ENCODE measurements at places on chromosomes 3 and 15. TPM values are rescaled to one million over a fixed set of nuclear protein-coding genes. Genes with fewer than 3 reads are reported as not detected.
A peak's percentile ranks its signal among the peaks of the same experiment; 100 is the strongest.

DNA sequence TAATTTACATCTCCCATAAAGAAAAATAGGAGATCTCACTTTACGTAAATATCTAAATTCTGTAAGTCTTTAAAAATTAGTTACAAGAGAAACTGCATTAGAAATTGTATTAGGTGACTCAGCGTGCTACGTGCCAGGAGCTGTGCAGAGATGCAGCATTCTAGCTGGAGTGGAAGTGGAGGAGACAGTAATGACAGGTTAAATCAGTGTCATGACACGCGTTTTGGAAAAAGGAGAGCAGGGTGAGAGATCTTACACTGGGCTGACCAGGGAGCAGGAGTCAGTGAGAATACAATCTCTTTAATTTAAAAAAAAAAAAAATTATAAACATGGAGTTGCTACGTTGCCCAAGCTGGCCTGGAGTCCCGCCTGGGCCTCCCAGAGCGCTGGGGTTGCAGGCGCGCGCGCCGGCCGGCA is 635 bp downstream of the TUBGCP5 start:
- peak; percentile 23 for DNase-seq
- H3K27ac ChIP-seq, result peak overlapping the region; percentile 83
- no peaks in the 10 kb centered on the region for H3K27me3 ChIP-seq
- H3K4me1 ChIP-seq, result peaks cover 12% of the 10 kb centered on the region
- no peaks in the 10 kb centered on the region for H3K36me3 ChIP-seq

DNA sequence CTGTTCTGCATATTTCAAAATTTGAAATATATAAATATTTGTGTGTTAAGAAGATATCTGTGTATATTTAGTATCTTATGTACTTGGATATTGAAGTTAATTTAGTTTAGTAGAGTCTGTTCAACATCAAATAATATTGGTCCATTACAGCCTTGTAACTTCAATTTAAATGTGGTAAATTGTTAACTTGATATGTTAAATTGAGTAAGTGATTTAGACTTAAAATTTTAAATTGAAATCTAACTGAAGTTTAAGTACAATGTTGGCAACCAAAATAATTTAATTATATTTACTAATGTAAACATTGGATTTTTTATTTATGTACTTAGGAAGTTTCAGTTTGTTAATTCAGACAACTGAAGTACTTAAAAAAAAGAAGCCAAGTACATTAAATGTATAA is 343.9 kb upstream of the DNAJC19 start:
- H3K4me3 ChIP-seq, result no peak overlapping the region
- H3K27ac ChIP-seq, result no peak overlapping the region
- no peak for DNase-seq
- no peaks in the 10 kb centered on the region for H3K36me3 ChIP-seq
- peaks cover 31% of the 10 kb centered on the region for H3K27me3 ChIP-seq

DNA sequence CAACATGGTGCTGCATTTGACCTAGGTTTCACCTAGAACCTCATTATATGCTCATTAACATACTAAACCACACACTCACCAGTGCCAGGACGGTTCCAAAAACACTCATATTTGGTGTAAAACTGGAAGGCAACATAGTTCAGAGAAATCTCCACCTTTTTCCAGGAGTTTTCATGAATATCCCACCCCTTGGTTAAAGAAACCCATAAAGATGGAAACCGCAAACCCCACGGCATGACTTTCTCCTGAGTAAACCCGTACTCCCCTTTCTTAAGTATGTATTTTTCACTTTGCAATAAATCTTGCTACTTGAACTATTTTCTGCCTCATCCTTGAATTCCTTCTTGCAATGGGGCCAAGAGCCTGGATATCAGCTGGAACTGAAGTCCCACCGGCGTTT is 379.3 kb downstream of the MAGI1 start:
- H3K27me3 ChIP-seq, result no peaks in the 10 kb centered on the region
- no peaks in the 10 kb centered on the region for H3K36me3 ChIP-seq
- H3K4me3 ChIP-seq, result no peak overlapping the region
- DNase-seq, result no peak
- no peak overlapping the region for H3K27ac ChIP-seq

GRCh38 chr3:151412989-151413388 is 28.4 kb upstream of the P2RY12 start:
- H3K36me3 ChIP-seq, result no peaks in the 10 kb centered on the region
- no peaks in the 10 kb centered on the region for H3K27me3 ChIP-seq
- H3K4me3 ChIP-seq, result no peak overlapping the region

The EAF2 gene
- polyA plus RNA-seq, result 9.7 TPM

DNA sequence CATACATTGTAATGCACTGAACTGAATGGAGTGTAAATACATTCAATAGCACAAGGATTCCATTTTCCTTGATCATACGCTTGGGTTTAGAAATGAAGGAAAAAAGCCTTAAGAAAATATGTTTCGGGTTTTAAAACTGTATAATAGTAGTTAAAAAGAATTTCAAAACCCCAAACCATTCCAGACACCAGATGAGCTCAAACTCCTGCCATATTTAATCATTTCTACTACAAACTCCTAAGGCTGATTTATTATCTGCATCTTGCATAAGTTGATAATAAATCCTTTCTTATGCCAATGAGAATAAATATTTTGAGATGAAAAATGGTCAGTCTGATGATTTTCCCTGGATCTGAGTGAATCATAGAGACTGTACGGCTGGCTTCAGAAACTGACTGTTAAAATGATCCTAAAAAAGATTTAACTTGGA is 51.0 kb downstream of the NR1D2 start:
- H3K27me3 ChIP-seq, result no peaks in the 10 kb centered on the region
- H3K27ac ChIP-seq, result no peak overlapping the region
- no peak for DNase-seq
- H3K36me3 ChIP-seq, result no peaks in the 10 kb centered on the region

The SEMA7A gene
- 4.6 TPM for polyA plus RNA-seq

DNA sequence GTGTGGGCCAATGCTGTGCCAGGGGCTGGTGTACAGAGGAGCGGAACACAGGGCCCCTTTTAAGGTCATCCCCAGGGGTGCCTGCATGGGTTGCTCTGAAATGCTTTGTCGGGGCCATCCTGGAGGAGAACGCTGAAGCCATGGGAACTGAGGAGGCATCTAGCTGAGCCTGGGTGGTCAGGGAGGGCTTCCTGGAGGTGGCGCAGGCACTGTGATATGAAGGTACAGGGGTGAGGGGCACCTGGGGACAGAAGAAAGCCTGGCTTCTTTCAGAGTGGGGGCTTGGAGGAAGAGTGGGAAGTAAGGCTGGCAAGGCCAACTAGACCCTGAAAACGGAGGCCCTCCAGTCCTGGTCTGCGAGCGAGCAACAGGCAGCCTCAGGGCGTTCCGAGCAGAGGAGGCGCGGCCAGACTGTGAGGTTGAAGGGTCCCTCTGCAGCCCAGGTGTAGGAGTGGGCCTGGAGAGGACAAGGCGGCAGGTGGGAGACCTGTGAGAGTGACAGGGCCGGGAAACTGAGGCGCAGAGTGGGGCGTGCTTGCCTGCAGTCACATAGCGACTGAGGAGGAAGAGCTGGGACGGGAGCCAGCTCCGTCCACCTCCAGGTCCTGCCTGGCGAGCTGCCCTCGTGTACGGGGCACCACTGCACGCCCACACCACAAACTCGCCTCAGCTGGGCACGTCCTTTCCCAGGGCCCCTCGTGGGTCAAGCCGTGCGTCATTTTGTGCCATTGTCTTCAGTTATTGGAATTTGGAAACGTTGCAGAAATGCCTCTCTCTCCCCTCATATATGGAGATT is 4.1 kb downstream of the FBLN2 start:
- no peaks in the 10 kb centered on the region for H3K36me3 ChIP-seq
- no peak overlapping the region for H3K27ac ChIP-seq
- no peak for DNase-seq
- no peak overlapping the region for H3K4me3 ChIP-seq

GRCh38 chr3:32952369-32953077 is 1.1 kb downstream of the CCR4 start:
- no peak for DNase-seq
- H3K4me3 ChIP-seq, result no peak overlapping the region

DNA sequence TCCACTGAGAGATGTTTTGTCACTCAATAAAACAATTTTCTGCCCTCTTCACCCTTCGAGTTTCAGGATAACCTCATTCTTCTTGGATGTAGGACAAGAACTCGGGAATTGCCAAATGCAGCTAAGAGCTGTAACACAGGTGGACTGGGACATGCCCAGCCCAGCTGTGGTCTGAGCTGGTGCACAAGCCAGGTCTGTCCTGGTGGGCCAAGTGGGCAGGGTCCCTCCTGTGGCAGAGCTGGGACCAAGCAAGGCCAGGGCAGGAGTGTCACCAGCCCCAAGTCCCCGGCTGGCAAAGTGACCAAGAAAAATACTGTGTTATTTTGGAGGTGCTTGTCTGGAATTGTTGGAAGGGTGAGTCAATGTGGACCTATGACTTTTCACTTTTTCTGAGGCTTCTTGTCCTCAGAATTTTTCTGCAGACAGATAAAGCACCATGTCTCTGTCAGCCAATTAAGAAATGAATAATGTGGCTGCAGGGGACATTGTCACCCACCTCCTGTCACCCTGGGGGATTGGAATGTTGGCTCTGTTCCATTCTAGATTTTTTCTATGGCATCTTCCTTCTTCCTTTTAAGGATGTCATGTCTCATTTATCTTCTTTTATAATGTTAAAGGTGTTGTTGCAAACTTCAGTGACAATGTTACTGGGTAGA is 645.2 kb upstream of the EPHA6 start:
- H3K27ac ChIP-seq, result no peak overlapping the region
- no peaks in the 10 kb centered on the region for H3K27me3 ChIP-seq
- DNase-seq, result no peak
- no peak overlapping the region for H3K4me3 ChIP-seq
- no peaks in the 10 kb centered on the region for H3K4me1 ChIP-seq

GRCh38 chr15:60006203-60006862 is 2.2 kb downstream of the FOXB1 start:
- H3K27ac ChIP-seq, result no peak overlapping the region
- peaks cover 99% of the 10 kb centered on the region for H3K27me3 ChIP-seq
- peak overlapping the region; percentile 15 for H3K4me3 ChIP-seq
- no peaks in the 10 kb centered on the region for H3K36me3 ChIP-seq
- DNase-seq, result peak; percentile 44

DNA sequence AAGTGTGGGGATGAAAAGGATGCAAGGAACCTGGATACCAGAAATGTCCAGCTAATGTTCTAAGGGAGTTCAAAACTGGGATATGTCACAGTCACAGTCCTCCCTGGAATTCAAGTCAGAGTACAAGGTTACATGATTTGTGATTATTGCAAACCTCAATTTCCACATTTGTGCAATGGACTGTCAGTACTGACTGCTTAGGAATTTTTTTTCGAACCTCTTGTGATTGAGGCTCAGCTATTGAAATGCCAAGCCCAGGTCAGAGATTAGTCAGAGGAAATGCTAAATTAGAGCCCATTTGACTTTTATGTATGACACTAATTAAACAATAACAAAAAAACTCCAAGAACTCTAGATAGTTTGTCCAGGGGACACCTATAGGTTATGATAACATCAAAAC is 210.2 kb downstream of the THSD4 start:
- no peaks in the 10 kb centered on the region for H3K27me3 ChIP-seq
- H3K4me1 ChIP-seq, result peaks cover 8% of the 10 kb centered on the region
- no peaks in the 10 kb centered on the region for H3K36me3 ChIP-seq
- no peak overlapping the region for H3K27ac ChIP-seq
- no peak overlapping the region for H3K4me3 ChIP-seq

- H3K27me3 ChIP-seq, result no peaks in the 10 kb centered on the region
- DNase-seq, result no peak
- no peak overlapping the region for H3K27ac ChIP-seq
- no peak overlapping the region for H3K4me3 ChIP-seq
- no peaks in the 10 kb centered on the region for H3K4me1 ChIP-seq
Measured at GRCh38 chr3:173502983-173503568, 105.5 kb downstream of the NLGN1 start.

DNA sequence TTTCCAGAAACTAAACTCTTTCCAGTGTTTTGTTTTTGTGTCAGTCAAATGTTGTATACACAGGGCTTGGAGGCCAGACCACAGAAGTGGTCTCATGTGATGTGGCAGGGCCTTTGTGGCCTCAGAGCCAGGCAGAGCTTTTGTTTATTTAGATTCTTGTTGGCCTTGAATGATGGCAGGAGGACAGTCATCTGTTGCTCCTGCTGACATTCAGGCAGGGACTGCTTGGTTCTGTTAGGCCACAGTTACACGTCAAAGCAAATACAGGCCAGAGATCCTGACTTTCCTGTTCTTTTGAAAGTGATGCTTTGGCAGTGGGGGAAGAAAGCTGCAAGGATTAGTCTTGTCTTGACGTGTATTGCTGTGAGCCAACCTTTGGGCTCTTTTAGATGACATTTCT is 325.1 kb downstream of the CACNA2D3 start:
- H3K27ac ChIP-seq, result no peak overlapping the region
- no peaks in the 10 kb centered on the region for H3K36me3 ChIP-seq
- H3K27me3 ChIP-seq, result no peaks in the 10 kb centered on the region
- no peak overlapping the region for H3K4me3 ChIP-seq

DNA sequence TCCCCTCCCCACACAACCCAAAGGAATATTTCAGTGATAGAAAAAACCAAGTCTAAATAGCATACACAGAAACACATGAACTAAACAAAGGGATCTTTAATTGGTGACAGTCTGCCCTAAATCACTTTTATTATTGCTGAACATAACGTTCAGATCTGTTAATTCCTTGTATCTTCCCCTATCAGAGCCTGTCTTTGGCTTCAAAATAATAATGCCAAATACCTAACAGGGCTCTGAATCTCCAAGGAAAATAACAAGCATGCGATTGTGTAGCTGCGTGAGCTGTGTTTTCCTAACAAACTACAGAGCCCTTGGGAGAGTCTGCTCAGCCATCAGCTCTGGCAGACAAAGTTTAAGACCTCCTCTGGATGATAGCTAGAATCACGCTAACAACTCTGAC is 1010.1 kb downstream of the ROBO1 start:
- H3K36me3 ChIP-seq, result no peaks in the 10 kb centered on the region
- no peaks in the 10 kb centered on the region for H3K27me3 ChIP-seq
- H3K27ac ChIP-seq, result no peak overlapping the region
- no peak for DNase-seq
- H3K4me3 ChIP-seq, result no peak overlapping the region

- H3K27me3 ChIP-seq, result no peaks in the 10 kb centered on the region
- no peak overlapping the region for H3K27ac ChIP-seq
- H3K4me3 ChIP-seq, result no peak overlapping the region
- no peak for DNase-seq
Measured at GRCh38 chr3:130488288-130488687, 28.7 kb upstream of the COL6A6 start.

The SOX14 gene
- polyA plus RNA-seq, result 0.18 TPM

- DNase-seq, result peak; percentile 90
- no peak overlapping the region for H3K27ac ChIP-seq
- H3K4me3 ChIP-seq, result no peak overlapping the region
- no peaks in the 10 kb centered on the region for H3K4me1 ChIP-seq
Measured at GRCh38 chr3:101803173-101803782, 24.3 kb downstream of the NXPE3 start.

Data from hepatocyte (in vitro differentiated cells).